ENCODE measurements at places on chromosomes 12 and 14.

- no peak for DNase-seq
Measured at GRCh38 chr14:102902523-102903247, 19.8 kb upstream of the AMN start.

DNA sequence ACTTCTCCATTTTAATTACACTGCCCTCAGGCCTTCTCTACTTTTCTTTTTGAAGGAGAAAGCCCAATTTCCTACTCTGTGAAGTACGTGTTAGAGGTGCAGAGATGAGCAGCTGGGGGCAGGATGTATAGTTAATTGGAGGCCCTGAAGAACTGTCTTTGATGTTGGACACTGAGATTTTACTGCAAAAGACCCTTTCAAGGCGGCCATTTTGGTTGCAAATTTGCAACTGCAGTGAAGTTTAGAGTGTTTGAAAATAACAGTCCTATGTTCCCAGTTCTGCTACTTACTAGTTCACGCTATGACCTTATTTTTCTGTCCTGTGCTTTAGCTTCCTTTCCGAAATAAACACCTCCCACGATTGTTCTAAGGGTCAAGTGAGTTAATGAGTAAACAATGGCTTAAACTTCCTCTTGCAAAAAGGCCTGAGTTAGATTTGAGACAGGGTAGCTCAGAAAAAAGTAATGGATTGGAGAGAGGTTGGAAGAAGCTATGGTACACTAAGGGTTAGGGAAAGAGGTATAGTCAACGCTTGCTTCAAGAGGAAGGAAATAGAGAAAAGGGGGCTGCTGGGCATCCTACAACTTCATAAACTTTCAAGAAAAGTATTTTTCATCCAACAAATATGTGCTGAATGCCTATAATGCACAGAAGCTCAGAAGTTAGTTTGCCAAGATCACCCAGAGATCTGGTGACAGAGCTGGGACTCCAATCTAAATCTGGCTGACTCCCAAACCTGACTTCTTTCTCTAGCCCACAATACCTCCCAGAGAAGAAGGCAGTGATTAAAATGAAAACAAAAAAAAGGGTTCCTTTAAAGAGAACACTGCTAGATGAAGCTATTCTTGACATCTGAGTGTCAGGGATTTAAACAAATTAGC lies 26.4 kb upstream of the DICER1 start:
- DNase-seq = no peak

DNA sequence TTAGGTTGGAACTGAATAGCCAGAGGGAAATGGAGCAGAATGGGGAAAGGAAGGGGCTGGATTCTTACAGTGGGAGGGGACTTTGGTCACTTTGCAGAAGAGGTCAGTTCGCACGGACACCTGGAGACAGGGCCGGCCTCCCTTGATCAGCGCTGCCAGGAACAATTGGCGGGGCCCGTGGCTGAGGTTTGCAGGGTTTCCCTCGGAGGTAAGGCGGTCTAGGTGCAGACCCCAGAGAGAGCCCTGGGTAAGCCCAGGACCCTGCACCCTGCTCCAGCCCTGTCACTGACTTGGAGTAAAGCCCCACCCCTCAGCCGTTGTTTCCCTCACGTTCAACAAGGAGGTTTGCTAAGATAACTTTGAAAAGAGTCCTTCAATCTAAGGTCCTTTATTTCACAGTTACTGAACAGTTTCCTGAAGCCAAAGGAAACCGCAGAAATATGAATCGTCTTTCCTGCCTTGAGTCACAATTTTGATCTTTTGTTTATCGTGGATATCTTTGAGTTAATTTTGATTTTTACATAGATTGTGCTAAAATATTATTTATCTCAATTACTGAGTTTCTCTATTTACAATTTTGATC lies 231.4 kb upstream of the RTL1 start:
- no peak for DNase-seq

- DNase-seq = no peak
Measured at GRCh38 chr12:52214421-52214802, 18.6 kb upstream of the KRT7 start.

- no peak for DNase-seq
Measured at GRCh38 chr14:63895510-63895909, 42.7 kb downstream of the SYNE2 start.

GRCh38 chr14:103517174-103517566 lies 5.5 kb downstream of the CKB start:
- DNase-seq = no peak

GRCh38 chr12:44915958-44916357 lies 39.8 kb upstream of the NELL2 start:
- no peak for DNase-seq

GRCh38 chr14:94376108-94376975 lies 12.1 kb downstream of the SERPINA1 start:
- no peak for DNase-seq

GRCh38 chr12:57765003-57765697 lies 1.7 kb downstream of the CYP27B1 start:
- DNase-seq = no peak

- DNase-seq = no peak
Measured at GRCh38 chr12:27901959-27902358, 70.6 kb downstream of the PTHLH start.

Measured in stromal cell of bone marrow (primary cell).